ENCODE measurements at places on chromosomes 2 and 18. TPM values are rescaled to one million over a fixed set of nuclear protein-coding genes. Genes with fewer than 3 reads are reported as not detected.

The DAPL1 gene
- total RNA-seq = not detected

The KATNAL2 gene
- total RNA-seq = 0.35 TPM

The HS6ST1 gene
- 6.2 TPM for total RNA-seq

The STPG4 gene
- not detected for total RNA-seq

The CACNB4 gene
- 0.30 TPM for total RNA-seq

The CROCC2 gene
- not detected for total RNA-seq

The ALK gene
- not detected for total RNA-seq

The C2orf49 gene
- total RNA-seq = 22.0 TPM

The AKAIN1 gene
- total RNA-seq = not detected

The GCKR gene
- not detected for total RNA-seq

Measured in activated CD4-positive, alpha-beta memory T cell treated with anti-CD3 and anti-CD28 coated beads, Interleukin-2, amount 10 ng/mL, durations not matched to agents 7 days and 5 days (primary cell).